Stimulated activated naive CD4-positive, alpha-beta T cell (primary cell): ENCODE measurements at places on chromosomes 2 and 18.

- DNase-seq, result no peak
Observed at GRCh38 chr18:58495207-58495606, 133.7 kb downstream of the ALPK2 start.

GRCh38 chr2:100780203-100781008, 39.5 kb upstream of the NPAS2 start:
- no peak for DNase-seq

DNA sequence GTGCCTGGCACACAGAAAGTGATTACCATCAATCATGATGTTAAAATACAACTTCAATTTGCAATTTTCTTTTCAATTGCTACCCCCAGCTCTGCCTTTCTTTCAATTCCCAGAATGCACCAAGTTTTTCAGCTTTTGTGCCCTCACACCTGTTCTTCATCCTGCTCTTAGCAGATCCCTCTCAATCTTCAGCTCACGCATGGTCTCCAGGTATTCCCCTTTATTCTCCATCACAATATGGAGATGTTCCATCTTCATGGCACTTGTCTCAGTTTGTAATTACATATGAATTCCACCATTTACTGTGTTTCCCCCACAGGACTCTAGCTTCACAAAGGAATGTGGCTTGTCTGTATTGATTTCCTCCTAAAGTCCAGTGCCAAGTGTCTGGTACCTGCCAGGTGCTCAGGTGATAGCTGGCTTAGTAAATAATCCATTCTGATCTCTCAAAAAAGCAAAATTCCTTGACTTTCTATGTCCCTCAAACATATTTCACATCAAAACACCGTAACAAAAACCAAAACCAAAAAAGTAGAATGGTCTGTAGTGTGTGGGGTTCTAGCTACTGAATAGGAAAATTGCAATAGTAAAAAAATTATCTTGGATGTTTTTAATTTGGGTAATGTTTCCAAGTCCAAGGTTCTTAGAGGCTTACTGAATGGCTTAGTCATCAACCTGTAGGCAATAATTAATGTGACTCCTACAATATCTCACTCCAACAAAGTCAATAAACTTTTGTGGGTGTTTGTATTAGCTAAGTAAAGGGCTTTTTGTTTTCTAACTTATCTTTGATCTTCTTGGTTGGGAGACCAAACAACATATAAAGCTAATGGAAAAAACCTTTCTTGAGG, 2.9 kb upstream of the INSIG2 start:
- DNase-seq, result no peak

DNA sequence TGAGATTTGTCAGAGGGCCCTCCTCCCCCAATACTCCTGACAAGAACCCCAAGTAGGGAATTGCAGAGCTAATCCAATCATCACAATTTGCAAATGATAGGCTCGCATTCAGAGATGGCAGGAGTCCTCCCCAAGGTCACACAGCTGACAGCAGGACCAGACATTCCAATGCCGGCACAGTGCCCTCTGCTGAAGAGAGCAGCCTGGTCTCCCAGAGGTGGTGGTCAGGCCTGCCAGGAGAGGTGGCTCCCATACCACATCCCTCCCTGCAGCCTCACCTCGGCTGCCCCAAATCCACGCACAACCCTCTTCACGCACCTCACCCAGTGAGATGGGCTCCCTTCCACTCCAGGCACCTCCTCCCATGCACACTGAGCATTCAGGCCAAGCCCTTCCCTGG, 25.4 kb downstream of the EN1 start:
- DNase-seq, result no peak

- DNase-seq, result no peak
Observed at GRCh38 chr18:8786483-8787370, 81.4 kb downstream of the MTCL1 start.

- DNase-seq, result no peak
Observed at GRCh38 chr2:4445821-4446220, 742.4 kb downstream of the DCDC2C start.

GRCh38 chr18:6270771-6271216, 143.9 kb downstream of the L3MBTL4 start:
- DNase-seq, result no peak

DNA sequence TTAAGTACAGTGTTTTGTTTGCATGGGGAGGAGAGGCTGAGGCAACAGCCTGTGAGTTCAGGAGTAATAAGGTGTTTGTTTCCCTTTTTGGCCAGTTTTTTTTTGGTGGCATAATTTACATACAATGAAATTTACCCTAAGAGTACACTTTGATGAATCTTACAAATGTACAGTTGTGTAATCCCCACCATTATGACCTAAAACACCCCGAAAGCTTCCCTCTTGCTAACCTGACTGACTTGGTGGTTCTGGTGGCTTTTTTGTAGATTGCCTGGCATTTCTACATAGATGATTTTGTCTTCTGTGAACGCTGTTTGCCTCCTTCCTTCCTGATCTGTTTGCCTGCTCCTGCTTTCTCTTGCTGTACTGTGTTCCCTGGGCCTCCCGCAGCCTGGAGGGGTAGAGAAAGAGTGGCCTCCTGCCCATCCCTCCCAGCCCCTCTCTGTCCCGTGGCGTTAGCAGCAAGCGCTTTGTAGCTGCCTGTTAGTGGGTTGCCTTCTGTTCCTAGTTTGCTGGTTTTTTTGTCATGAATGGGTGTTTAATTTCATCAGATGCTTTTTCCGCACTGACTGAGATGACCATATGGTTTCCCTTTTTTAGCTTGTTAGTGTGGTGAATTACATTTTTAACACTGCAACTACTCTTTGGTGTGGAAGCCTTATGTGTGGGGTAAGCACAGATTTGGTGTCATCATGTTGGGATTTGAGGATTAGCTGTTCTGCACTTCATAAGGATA, 32.1 kb downstream of the ASAP2 start:
- DNase-seq, result no peak

GRCh38 chr2:69250981-69251380, 136.0 kb downstream of the GFPT1 start:
- no peak for DNase-seq
